ENCODE measurements at places on chromosomes 6 and 20. TPM values are rescaled to one million over a fixed set of nuclear protein-coding genes. Genes with fewer than 3 reads are reported as not detected.

DNA sequence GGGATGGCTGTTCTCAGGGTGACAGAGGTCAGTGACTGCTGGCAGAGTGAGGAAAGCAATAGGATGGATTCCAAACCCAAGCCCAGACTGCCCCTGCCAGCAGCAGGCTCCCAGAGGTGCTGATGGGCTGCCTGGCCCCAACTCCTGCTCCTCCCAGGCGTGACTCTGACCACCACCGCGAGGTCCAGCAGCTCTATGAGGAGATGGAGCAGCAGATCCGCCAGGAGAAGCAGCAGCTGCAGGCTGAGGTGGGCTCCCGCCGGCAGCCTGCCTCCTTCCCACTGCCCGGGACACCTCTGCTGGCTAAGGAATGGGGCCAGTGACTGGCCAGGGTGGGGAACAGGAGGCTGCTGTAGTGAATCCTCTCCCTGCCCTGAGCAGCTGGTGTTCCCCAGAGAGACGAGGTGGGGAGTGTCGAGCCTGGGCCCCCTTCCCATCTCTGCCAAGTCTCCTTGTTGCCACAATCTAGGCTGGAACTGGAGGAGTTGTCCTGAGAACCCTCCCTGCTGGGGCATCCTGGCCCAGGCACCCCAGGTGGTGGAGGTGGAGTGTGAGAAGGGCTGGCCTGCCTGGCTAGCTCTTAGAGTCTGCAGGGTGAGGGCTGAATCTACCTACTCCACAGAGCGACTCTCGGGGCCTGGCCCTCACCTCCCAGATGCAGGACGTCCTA is 20.4 kb downstream of the RAB44 start:
- H3K4me1 ChIP-seq = peaks cover 14% of the 10 kb centered on the region
- H3K4me3 ChIP-seq = no peak overlapping the region

- H3K27me3 ChIP-seq = peaks cover 42% of the 10 kb centered on the region
- H3K4me1 ChIP-seq = peaks cover 2% of the 10 kb centered on the region
- H3K27ac ChIP-seq = no peak overlapping the region
- H3K4me3 ChIP-seq = no peak overlapping the region
- no peaks in the 10 kb centered on the region for H3K36me3 ChIP-seq
- peak; percentile 50 for DNase-seq
These were observed 124.6 kb upstream of the CDH4 start for GRCh38 chr20:61127311-61128039.

DNA sequence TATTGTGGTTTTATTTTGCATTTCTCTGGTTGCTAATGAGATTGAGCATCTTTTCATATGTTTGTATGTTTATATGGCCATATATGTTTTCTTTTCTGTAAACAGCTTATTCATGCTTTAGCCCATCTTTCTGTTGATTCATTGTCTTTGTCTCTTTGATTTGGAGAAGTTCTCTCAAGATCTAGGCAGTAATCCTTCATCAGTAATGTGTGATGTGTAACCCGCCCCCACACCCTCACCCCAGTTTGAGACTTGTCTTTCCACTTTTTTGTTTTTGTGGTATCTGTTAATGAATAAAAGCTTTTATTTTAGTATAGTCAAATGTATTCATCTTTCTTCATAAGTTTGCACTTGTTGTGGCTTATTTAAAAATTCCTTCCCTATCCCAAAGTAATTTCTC is 26.0 kb downstream of the ZC3H12D start:
- H3K27me3 ChIP-seq = no peaks in the 10 kb centered on the region
- H3K27ac ChIP-seq = no peak overlapping the region
- no peak overlapping the region for H3K4me3 ChIP-seq
- no peaks in the 10 kb centered on the region for H3K36me3 ChIP-seq
- DNase-seq = no peak

GRCh38 chr20:19241440-19241839 is 29.0 kb downstream of the SLC24A3 start:
- no peak overlapping the region for H3K27ac ChIP-seq
- no peaks in the 10 kb centered on the region for H3K36me3 ChIP-seq
- H3K4me3 ChIP-seq = no peak overlapping the region
- no peak for DNase-seq
- no peaks in the 10 kb centered on the region for H3K4me1 ChIP-seq

GRCh38 chr20:39049684-39050554 is 87.8 kb downstream of the DHX35 start:
- H3K27ac ChIP-seq = no peak overlapping the region
- H3K27me3 ChIP-seq = no peaks in the 10 kb centered on the region
- peak overlapping the region; percentile 76 for H3K4me3 ChIP-seq
- DNase-seq = no peak

DNA sequence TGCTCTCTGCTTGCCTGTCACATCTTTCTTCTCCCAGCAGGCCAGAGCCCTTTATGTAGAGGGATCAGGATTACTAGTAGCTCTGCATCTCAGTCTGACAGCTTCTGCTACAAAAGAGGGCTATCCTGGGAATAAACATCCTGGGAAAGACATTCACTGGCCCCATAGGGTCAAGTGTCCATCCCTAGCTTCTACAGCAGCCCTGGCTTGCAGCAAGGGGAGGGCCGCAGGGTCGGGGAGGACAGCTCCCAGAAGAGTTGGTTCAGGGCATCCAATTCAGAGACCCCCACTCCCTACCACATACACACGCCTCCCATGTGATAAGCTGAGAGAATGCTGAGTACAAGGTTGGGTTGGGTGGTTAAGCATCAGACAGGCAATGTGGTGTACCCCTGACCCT is 154.1 kb upstream of the PDE10A start:
- H3K4me1 ChIP-seq = no peaks in the 10 kb centered on the region
- no peaks in the 10 kb centered on the region for H3K36me3 ChIP-seq
- H3K27ac ChIP-seq = no peak overlapping the region
- no peak for DNase-seq
- no peak overlapping the region for H3K4me3 ChIP-seq

DNA sequence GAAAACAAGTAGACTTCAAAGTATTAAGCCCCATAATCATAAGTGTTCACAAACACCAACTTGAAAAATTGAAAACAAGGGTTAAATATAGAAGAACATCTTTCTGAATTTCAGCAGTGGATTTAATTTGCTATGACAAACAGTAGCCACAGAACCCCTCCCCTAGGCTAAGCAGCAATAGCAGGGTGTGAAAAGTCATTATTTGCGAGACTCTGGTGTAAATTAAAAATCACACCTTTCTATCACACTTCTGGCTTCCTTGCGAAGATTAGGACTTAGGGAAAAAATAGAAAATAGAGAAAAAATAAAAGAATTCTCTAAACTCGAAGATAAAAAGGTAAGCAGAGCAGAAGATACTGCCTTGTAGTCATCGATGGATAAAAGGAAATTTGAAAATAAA is 6.1 kb downstream of the SAMD3 start:
- no peak for DNase-seq
- H3K4me1 ChIP-seq = no peaks in the 10 kb centered on the region
- no peak overlapping the region for H3K27ac ChIP-seq
- H3K27me3 ChIP-seq = no peaks in the 10 kb centered on the region

DNA sequence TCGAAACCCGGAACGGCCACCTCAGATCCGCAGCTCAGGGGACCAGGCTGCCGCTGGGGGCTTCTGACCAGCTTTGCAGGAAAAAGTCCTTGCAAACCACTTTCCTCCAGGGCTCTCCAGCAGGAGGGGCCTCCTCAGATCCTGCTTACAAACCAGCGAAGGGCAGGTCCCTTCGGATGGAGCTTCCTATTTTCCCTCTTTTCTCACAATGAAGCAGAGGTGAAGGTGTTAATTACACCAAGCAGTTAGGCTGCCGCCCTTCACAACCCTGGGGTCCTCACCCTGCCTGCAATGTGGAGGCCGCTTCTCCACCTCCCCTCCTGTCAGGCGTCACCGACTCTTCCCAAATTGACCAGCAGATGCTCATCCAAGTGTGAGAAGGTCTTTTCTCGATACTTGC is 5.7 kb downstream of the ARHGAP40 start:
- no peak overlapping the region for H3K27ac ChIP-seq
- H3K4me1 ChIP-seq = peaks cover 14% of the 10 kb centered on the region
- no peaks in the 10 kb centered on the region for H3K36me3 ChIP-seq
- no peak for DNase-seq
- H3K4me3 ChIP-seq = no peak overlapping the region

- H3K27me3 ChIP-seq = no peaks in the 10 kb centered on the region
- no peak overlapping the region for H3K27ac ChIP-seq
- no peak for DNase-seq
- no peaks in the 10 kb centered on the region for H3K4me1 ChIP-seq
These were observed 47.6 kb upstream of the REV3L start for GRCh38 chr6:111530667-111531066.

DNA sequence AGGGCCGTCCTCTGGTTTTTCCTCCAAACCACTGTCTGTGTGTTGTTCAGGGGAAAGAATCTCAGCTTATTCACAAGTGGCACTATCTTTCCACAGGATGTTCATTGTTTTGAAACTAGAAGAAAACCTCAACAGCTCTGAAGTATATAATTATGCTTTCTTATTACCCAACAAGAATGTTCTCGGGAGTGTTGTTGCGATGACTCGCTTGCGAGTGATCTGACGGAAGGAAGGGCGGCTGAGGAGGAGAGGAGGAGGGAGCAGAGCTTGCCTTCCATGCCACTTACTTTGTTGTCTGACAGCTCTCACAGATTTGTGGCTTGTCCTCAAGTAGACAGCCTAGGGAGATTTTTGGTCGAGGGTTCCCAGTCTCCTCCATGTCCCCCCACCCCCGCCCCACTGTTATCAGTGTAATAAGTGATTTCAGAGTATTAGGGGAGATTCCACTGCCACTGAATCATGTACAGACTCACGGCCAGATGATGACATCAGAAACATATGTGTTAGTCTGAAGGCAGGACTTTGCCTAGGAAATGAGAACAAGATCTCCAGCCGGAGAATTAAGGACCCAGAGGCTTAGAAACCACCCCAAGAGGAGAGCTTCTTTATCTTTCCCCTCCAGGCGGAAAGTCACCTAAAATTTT is 80.7 kb upstream of the CCN6 start:
- H3K4me1 ChIP-seq = peaks cover 35% of the 10 kb centered on the region
- no peaks in the 10 kb centered on the region for H3K27me3 ChIP-seq
- H3K36me3 ChIP-seq = no peaks in the 10 kb centered on the region
- H3K4me3 ChIP-seq = peak overlapping the region; percentile 58
- H3K27ac ChIP-seq = peak overlapping the region; percentile 99
- DNase-seq = no peak

DNA sequence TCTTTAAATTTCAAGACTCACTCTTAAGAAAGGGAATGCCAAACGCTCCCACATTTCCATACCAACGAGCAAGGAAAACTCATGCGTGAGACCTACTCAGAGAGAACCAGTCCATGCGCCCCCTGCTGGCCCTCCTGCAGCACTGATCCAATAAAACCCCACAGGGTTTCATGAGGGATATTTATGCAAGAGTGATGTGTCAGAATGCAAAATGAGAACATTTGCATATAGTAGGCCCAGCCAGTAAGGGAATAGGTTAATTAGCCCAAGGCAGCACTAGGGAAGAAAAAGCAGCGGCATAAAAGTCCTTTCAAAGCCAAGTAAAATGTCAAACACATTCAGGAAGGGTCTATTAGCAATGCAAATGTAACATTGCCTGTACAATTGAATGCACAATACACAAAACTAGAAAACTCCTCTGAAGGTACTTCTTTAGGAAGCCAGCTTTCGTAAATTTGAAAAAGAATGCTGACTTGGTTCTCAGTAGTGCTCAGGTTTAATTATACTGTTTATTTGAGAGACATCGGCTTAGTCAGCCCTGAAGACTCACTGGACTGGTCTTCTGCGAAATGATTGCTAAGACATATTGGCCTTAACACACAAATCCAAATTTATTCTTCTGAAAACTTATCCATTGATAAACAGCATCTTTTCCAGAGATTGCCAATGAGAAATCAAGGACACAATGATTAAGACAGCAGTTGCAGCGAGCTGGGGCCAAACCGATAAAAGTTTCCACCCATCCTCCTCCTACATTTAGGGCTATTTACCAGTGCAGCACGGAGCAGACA is 93.2 kb downstream of the GMPR start:
- peak; percentile 69 for DNase-seq
- no peak overlapping the region for H3K4me3 ChIP-seq
- peak overlapping the region; percentile 61 for H3K27ac ChIP-seq

GRCh38 chr6:11423667-11424066 is 113.9 kb upstream of the TMEM170B start:
- DNase-seq = no peak
- H3K27ac ChIP-seq = no peak overlapping the region
- peaks cover 6% of the 10 kb centered on the region for H3K4me1 ChIP-seq
- H3K36me3 ChIP-seq = no peaks in the 10 kb centered on the region

DNA sequence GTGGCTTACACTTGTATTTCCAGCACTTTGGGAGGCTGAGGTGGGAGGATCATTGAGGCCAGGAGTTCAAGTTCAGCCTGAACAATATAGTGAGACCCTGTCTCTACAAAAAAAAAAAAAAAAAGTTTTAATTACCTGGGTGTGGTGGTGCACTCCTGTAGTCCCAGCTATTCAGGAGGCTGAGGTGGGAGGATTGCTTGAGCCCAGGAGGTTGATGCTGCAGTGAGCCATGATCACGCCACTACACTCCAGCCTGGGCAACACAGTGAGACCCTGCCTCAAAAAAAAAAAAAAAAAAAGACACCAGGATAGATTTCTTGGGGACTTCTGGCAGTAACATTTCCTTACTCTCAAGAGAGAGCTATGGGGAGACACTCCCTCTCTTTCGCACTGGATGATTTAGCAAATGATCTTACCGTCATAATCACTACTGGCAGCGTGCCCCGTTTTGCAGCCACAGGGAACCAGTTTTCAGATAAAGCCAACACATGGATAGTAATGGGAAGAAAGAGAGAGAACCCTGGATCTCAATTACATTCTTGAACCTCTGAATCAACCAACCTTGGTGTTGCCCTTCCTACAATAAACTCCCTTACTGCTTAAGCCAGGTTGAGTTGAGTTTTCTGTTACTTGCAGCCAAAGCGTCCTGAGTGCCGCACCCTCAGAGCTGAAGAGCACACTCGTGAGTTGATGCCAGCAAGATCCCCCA is 18.1 kb upstream of the PTPN1 start:
- no peaks in the 10 kb centered on the region for H3K27me3 ChIP-seq
- no peaks in the 10 kb centered on the region for H3K36me3 ChIP-seq
- peak; percentile 64 for DNase-seq
- H3K4me1 ChIP-seq = peaks cover 47% of the 10 kb centered on the region
- peak overlapping the region; percentile 99 for H3K27ac ChIP-seq
- no peak overlapping the region for H3K4me3 ChIP-seq

MAN1A1 gene
- 11.3 TPM for polyA plus RNA-seq

ARMH2 gene
- polyA plus RNA-seq = not detected

POU3F2 gene
- polyA plus RNA-seq = not detected

PPP1R11 gene
- polyA plus RNA-seq = 51.5 TPM

ZNF133 gene
- 10.9 TPM for polyA plus RNA-seq

CLPSL2 gene
- not detected for polyA plus RNA-seq

ASIP gene
- not detected for polyA plus RNA-seq

LPA gene
- not detected for polyA plus RNA-seq

Measured in keratinocyte (primary cell).